Endodermal cell (in vitro differentiated cells): ENCODE measurements at places on chromosomes 1 and 21. TPM values are rescaled to one million over a fixed set of nuclear protein-coding genes. Genes with fewer than 3 reads are reported as not detected.

GRCh38 chr1:223820971-223821370 lies 24.8 kb downstream of the TP53BP2 start:
- no peak for DNase-seq

FAM131C gene
- total RNA-seq = 1.9 to 4.9 TPM (median 2.5 TPM) in 3 replicates

RAB7B gene
- total RNA-seq = 0.09 TPM in 1 of 2 replicates, not detected in the other

GRCh38 chr1:151892190-151892589 lies 17.1 kb downstream of the THEM4 start:
- no peak for DNase-seq

GRCh38 chr21:14519000-14519399 lies 27.1 kb downstream of the SAMSN1 start:
- DNase-seq = no peak

GRCh38 chr1:170674986-170675385 lies 11.1 kb downstream of the PRRX1 start:
- DNase-seq = no peak

BATF3 gene
- total RNA-seq = 1.5 to 4.0 TPM (median 1.9 TPM) in 3 replicates

DNA sequence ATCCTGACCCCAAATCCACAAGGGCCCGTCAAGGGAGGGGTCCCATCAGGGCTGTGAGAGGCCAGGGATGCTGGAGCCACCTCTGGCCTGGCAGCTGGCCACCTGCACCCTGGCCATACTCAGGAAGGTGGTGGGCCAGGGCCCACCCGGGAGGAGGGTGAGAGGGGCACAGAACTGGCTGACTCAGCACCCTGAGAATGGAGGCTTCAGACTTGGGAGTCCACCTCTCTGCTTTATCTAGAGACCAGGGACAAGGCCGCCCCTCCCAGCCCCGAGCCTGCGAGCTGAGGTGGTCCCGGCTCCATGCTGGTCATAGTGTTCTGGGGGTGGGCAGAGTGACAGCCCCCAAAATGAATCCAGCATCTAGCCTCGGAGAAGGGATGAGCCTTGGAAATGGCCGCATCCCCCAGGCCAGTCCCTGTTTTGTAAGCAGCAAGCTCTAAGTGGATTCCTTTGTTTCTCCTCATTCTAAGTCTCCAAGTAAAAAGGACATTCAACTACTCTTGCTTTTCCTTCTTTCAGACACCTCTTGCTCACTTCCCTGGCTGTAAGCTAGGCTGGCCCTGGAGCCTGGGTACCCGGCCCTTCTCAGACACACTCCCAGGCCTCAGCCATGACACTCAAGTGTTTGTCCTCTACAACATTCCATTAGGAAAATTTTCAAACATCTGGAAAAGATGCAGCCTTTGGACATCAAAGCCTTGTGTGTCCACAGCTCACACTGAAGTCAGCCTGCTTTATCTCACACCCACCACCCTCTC lies 12.3 kb downstream of the WNT3A start:
- no peak for DNase-seq

AXDND1 gene
- total RNA-seq = 0.77 and 1.3 TPM in 2 replicates

DNA sequence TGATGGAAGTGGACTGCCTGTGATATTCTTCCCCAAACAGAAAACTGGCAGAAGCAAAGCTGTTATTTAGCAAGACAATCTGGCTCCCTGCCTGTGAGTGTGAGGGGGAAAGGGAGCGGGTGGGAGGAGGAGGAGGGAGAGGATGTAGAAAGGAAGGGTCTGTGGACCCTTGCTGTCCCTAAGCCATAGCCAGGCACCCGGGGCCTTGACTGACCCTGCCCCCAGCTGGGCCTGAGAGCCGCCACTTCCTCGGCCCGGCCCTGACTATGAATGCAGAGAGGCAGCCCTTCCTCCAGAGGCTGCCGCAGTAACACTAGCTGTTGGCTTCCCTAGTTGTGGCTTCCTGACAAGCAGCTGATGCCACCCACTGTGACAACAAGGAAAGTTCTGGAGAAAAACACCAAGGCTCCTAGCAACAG lies 13.9 kb downstream of the PLA2G2F start:
- peak; percentile 79 for DNase-seq

GRCh38 chr1:158117854-158118704 lies 62.6 kb upstream of the CD1D start:
- peak; percentile 93 for DNase-seq

- no peak for DNase-seq
Observed at GRCh38 chr1:192518700-192519099, 56.9 kb upstream of the RGS1 start.

GRCh38 chr1:156602557-156602993 lies 1.3 kb upstream of the GPATCH4 start:
- no peak for DNase-seq

DNA sequence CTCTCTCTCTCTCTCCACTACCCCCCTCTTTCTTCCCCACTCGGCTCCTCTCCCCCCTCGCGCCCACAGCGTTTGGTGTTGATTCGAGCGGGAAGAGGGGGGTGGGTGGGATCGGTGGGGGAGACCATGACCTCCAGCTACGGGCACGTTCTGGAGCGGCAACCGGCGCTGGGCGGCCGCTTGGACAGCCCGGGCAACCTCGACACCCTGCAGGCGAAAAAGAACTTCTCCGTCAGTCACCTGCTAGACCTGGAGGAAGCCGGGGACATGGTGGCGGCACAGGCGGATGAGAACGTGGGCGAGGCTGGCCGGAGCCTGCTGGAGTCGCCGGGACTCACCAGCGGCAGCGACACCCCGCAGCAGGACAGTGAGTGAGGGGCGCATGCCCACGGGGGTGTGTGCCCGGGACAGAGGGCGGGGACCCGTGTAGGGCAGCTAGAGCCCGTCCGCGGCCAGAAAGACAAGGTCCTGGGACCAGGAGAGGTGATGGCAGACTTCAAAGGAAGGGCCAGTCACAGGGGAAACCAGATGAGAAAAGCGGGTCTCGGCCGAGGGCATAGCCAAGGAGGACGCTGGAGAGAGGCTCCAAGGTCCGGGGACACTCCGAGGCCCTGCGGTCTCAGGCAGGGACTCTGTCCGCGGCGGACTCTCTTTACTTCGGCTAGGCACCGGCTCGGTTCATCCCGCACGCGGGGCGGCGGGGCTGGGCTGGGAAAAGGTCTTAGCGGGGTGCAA lies at the start of gene PRRX1:
TSS of gene PRRX1 (plus strand) at position 39 of the 735 bp plus-strand sequence. CDS start at position 127, 88 bp downstream.
- DNase-seq = peak; percentile 80

DNA sequence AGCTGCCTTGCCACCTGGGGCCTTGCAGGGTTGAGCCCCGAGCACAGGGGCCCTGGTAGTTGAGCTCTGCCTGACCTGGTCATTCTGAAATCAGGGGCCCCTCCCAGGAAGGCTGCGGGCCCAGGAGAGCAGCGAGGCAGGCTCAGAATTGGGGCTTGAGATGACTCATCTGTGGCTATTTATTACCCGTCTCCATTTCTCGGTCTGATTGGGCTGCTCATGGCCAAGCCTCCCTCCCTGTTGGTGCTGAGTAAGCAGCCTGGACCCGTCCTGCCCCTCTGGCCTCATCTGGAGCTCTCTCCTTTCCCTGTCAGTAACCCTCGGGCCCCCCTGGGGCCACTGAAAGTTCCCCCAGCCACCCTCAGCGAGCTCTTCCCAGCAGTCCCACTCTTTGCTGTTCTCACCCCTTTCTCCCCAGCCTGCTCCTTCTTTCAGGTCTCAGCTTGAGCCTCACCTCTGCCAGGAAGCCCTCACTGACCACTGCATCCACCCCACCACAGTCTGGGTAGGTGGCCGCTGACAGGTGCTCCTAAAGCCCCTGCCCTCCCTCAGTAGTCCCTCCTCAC lies 11.0 kb upstream of the TNFRSF8 start:
- peak; percentile 80 for DNase-seq
